Activated CD4-positive, alpha-beta memory T cell treated with anti-CD3 and anti-CD28 coated beads, Interleukin-2, amount 10 ng/mL, durations not matched to agents 7 days and 5 days (primary cell): ENCODE measurements at places on chromosomes 4 and X.

DNA sequence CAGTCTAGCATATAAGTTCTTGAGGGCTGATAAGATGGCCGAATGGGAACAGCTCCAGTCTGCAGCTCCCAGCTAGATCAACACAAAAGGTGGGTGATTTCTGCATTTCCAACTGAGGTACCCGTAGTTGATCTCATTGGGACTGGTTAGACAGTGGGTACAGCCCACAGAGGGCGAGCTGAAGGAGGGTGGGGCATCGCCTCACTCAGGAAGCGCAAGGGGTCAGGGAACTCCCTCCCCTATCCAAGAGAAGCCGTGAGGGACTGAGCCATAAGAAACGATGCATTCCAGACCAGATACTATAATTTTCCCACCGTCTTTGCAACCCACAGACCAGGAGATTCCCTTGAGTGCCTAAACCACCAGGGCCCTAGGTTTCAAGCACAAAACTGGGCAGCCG is 109.0 kb downstream of the RPS6KA6 start:
- no peak for DNase-seq

GRCh38 chr4:153725136-153725830 is 34.5 kb downstream of the RNF175 start:
- DNase-seq = no peak

DNA sequence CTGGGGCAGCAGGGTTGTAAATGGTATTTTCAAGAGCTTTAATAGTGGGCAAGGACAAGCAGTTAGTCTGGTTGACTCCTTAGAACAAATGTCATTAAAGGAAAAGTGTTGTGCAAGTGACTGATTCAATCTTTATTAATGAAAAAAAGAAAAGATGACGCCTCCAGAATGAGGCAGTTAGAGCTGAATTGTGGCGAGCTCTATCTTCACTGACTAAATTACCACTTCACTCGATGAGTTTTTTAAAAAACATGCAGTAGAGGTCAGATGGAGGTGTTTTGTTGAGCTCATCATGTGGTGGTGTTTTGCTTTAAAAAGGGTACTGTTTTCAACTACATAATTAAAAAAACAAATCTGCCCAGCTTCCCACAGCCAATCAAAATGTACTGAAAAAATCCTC is 28.1 kb upstream of the TENM3 start:
- no peak for DNase-seq

GRCh38 chrX:71195964-71196649 is 26.9 kb upstream of the GJB1 start:
- no peak for DNase-seq

GRCh38 chrX:13697455-13697854 is 8.5 kb downstream of the RAB9A start:
- no peak for DNase-seq

- no peak for DNase-seq
Observed at GRCh38 chr4:5654791-5655190, 53.6 kb downstream of the EVC2 start.

DNA sequence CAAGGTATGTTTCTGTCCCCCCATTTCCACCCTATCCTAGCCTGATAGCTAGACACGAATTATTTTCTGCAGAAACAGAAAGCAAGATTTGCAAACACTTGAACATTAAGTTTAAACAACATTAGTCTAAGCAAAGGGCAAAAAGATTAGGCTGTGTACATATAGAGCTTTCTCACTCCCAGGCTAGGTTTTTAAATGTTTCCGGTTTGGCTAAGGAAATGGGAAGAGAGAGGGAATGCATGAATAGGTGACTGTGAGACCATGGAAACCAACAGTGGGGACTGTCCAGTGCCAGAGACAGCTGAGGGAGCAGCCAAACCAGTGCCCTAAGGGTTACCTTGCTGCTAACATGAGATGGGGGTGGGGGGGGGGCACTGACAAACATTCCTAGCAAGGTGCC is 242.7 kb downstream of the SCFD2 start:
- no peak for DNase-seq

DNA sequence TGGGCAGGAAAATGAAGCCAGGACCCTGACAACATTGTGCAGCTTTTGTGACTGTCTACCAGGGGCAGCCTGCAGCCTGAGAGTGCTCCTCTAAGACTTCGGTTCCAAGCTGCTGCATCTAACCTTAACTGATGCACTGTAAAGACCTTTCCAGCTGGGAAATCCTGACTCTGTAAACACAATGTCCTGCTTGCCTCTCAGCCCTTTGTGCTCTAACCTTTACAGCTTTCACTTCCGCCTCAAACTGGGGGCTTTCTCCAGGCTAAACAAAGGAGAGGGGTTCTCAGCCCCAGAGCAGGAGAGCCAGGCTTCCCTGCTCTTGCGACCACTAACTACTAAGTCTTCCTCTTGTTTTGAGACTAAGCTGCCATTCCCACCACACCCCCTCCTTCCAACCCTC is 19.3 kb upstream of the RASL11B start:
- no peak for DNase-seq

DNA sequence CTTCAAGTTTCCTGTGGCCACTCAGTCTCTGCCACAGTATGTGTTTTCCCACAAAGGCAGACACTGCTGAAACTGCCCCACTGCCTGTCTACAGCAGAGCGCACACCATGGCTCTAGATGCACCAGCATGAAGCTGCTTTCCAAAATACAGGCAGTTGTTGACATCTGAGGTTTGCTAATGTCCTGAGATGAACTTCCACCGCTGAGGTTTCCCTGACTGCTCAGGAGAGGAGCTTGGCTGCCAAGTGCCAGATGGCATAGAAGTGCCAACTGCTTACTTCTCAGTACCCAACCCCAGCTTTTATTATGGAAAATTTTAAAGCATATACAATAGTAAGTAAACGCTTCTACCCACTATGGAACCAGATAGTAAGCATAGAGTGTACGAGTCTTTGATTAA is 61.0 kb upstream of the EXOC1L start:
- DNase-seq = no peak

DNA sequence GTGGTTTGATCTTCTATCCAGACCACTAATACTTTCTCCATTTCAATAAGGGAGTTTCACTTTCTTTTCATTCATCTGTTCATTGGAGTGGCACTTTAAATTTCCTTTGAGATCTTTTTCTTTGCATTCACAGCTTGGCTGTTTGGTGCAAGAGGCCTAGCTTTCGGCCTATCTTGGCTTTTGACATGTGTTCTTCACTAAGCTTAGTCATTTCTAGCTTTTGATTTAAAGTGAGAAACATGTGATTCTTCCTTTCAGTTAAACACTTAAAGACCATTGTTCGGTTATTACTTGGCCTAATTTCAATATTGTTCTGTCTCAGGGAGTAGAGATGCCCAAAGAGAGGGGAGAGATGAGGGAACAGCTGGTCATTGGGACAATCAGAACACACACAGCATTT is 24.3 kb downstream of the CXCL13 start:
- DNase-seq = no peak

GRCh38 chrX:23993012-23993633 is 33.9 kb downstream of the KLHL15 start:
- DNase-seq = no peak

GRCh38 chrX:499870-500364 is 113.2 kb upstream of the PPP2R3B start:
- DNase-seq = no peak

GRCh38 chrX:13087322-13088155 is 43.1 kb upstream of the FAM9C start:
- peak; percentile 68 for DNase-seq

DNA sequence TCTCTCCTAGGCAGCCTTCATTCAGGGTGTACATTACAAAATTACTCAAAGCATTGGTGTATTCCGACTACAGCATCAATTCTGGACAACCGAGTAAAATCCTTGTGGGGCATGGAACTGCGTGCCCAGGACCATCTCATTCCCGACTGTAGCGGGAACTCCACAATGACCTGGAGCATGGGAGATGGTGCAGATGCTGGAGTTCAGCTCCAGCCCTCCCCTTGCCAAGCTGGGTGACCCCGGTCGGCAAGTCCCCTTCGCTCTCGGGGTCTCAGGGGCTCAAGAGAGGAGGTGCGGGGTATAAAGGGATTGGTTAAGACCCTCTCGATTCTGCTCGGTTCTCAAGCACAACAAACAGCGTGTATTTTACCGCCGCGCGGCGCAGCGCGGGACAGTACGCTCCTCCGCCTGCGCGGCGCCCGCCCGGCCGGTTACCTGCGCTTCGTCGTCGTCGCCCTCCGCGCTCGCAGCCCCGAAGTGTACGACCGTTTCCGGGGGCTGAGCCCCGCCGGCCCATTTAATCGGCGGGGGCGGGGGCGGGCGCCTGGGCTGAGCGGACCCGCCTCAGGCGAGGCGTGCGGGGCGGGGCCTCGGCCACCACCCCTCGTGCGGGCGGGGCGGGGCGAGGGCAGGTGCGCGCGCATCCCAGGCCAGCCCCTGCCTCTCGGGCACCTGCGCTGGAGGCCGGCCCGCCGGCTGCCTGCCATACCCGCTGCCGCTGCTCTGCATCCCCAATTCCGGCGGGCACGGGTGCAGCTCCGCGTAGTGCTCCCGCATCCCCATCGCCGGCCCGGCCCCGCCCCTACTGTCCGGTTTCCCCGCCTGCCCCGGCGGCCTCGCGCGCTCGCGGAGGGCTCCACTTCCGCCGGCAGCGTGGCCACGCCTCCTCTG is at the start of gene G6PD:
Gene G6PD (minus strand): TSS at position 493 of the 891 bp plus-strand sequence. CDS start 691 bp downstream, outside the sequence.
- peak; percentile 85 for DNase-seq

DNA sequence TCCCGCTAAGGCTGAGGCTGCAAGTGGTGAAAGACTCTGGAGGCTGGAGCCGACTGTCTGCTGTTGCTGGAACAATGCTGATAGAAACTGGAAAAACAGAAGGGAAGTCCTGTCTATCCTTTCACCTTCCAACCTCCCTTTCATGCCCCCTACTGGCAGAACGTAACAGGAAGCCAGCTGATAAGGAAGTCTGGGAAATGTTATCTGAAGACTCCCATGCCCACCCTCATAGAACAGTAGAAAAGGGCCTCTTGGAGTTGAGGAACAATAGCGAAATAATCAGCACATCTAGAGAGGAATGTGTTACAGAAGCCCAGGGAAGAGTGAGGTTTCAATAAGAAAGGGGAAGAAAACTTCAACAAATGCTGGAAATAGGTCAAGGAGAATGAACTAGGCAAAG is 117.1 kb upstream of the DKK2 start:
- no peak for DNase-seq

DNA sequence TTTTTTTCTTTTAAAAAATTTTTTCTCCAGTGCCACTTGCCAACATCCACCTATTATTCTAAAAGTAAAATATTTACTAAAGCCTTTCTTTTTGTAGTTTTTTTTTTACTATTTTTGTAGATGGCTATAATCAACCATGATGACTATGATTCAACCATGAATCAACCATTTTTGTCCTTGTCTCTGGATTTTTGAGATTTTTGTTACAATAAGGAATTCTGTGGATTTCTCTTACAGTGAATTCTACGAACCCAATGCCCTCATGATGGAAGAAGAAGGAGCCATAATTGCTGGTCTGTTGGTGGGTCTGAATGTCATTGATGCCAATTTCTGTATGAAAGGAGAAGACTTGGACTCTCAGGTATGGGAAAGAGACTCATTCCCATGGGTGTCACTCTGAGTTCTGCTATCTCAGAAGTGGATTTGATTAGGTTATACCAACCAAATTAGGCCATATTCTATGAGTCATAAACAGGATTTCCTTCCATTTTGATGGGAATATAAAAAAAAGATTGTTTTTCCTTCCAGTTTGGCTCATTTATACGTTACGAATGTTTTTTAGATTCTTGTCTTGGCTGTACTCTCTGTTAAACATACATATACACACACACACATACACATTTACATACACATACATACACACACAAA is 46.7 kb downstream of the RUFY3 start:
- no peak for DNase-seq

- DNase-seq = no peak
Observed at GRCh38 chrX:133685822-133686221, 270.5 kb upstream of the GPC4 start.

DNA sequence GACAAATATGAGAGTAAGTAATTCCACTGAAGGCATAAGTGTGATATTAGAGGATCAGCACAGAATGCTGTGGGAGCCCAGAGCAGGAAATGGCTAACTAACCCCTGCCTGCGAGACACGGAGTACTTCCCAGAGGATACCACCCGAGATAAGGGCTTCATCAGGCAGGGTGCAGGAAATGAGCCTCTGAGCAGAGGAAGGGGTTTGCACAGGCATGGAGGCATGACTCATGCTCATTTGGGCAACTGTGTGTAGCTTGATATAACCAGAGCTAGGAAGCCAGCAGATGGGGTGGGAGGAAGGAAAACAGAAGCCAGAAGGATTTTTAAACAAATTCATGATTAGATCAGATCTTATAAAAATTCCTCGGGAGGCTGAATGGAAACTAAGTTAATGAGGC is 70.0 kb upstream of the TSPAN5 start:
- no peak for DNase-seq

DNA sequence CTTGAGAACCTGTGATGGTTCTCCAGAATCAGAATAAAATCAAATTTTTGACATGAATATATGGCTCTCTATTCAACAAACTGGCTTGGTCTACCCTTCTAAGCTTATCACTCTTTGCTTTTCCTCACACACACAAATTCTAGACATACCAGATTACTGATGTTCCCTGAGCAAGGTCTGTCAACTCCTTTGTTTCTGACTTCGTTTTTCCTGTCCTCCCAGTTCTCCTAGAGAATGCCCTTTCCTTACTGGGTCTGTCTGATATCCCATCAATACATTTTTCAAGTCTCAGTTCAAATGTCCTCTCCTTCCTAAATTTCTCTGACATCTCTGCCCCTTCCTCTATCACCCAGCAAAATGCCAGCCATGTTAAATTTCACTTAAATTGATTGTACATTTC is 202.1 kb upstream of the IGFBP7 start:
- no peak for DNase-seq

GRCh38 chr4:180134091-180134866 is 2108.9 kb upstream of the TENM3 start:
- no peak for DNase-seq

DNA sequence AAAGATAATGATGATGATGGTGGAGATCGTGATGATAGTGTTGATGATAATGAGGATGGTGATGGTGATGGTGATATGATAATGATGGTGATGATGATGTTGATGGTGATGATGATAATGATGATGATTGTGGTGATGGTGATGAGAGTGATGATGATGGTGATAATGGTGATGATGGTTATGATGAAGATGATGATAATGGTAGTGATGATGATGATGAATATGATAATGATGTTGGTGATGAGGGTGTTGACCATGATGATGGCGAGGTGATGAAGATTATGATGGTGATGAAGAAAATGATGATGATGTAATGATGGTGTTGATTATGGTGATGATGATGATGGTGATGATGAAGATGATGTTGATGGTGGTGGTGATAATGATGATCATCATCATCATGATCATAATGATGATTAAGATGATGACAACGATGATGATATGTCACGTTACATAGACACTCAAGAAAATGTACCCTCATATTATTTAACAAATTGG is 1106.4 kb downstream of the NLGN4X start:
- no peak for DNase-seq

GRCh38 chr4:169160825-169161224 is 109.9 kb downstream of the SH3RF1 start:
- no peak for DNase-seq

DNA sequence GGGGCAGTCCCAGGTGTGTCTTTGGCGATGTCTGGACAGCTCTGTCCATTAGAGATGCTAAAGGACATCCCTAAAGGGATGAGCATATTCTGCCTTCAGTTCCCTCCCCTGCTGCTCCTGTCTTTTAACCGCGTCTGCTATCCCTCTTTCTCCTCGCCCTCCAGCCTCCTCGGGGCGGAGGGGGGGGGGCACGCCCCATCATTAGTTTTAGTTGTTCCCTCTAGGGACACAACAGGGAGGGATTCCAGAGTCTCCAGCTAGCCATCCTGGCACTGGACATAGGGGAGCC is 1.1 kb downstream of the MSL3 start:
- DNase-seq = no peak
